ENCODE measurements at places on chromosomes 7 and 10.

GRCh38 chr10:49408519-49409306 is 12.8 kb upstream of the DRGX start:
- no peak for DNase-seq

- peak; percentile 22 for DNase-seq
These were observed 51.6 kb downstream of the SMKR1 start for GRCh38 chr7:129553899-129554461.

GRCh38 chr10:29386342-29386999 is 97.6 kb downstream of the LYZL1 start:
- no peak for DNase-seq

- DNase-seq, result no peak
These were observed 14.3 kb downstream of the MUC12 start for GRCh38 chr7:100983451-100984187.

- no peak for DNase-seq
These were observed 59.4 kb downstream of the CUZD1 start for GRCh38 chr10:122786269-122786668.

DNA sequence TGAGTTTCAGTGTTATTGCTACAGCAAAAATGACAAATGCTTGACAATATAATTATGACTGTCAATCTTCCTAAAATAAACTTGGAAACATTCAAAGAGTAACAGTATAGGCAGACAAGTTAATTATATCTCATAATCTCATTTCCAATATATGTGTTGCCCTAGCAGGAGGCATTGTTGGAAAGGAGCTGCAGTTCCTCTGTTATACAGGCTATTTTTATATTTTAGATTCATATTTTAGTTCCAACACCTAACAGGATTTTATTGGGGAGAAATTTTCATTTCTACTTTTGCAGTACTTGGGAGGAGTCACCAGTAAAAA is 19.3 kb downstream of the VOPP1 start:
- no peak for DNase-seq

GRCh38 chr7:73968487-73968886 is 59.5 kb upstream of the ELN start:
- DNase-seq, result no peak

DNA sequence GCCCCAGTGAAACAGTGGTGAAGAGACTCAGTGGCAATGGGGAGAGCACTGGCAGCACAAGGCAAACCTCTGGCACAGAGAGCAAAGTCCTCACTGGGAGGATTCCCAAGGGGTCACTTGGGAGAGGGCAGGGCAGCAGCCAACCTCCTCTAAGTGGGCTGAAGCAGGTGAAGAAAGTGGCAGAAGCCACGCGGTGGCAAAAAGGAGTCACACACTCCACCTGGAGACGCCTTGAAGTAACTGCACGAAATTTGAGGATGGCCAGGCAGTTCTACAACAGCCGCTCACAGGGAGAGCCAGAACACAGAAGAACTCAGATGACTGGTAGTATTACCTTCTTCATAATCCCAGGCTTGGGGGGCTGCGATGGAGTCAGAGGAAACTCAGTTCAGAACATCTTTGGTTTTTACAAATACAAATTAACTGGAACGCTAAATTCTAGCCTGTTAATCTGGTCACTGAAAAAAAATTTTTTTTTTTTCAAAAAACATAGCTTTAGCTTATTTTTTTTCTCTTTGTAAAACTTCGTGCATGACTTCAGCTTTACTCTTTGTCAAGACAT is 574 bp upstream of the IL6 start:
- DNase-seq, result peak; percentile 38

DNA sequence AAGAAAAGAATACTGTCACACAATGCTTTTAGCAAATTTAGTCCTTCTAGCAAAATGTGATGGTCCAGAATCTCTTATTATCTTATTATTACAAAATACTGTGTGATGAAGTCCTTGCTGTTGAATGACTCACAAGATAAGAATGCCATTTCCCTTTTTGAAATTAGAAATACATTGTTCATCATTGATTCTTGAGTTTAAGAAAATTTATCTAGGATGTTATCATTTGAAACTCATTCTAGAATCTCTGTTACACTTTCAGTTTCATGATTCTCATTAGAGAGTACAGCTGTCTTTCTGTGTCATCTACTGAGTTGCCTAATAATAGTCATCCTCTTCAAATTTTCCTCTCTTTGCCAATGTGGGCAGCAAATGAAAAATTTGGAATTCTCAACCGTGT is 9.6 kb downstream of the ZKSCAN5 start:
- DNase-seq, result no peak

DNA sequence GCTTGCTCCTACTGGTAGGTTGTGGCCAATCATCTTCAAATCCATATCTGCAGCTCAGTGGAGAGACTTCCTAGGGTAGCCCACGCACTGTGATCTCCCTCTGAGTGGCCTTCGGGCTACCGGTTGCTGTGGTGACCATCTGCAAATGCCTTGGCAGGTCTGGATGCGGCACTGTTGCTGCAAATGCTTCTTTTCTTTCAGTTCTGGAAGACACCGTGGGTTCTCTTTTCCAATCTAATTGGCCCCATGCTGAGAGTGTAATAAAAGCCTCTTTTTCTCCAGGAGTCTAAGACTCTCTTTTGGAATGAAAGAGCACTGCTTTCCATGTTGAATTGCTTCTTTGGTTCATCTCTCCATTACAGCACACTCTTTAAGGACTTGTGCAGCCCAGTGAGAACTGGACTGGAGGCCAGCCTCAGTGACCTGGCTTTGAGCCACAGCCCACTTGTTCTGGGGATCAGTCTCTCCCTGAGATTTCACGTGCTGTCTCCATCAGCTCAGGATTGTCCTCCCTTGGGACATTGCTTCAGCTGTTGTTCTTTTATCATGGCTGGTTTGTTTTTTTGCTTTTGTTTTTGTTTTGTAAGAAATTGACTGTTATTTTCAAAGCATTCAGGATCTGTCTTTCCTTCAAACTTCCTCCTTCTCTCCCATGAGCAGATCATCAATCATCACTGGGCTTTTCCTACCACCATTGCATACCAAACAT is 286.6 kb downstream of the BMPER start:
- no peak for DNase-seq

- DNase-seq, result no peak
These were observed 12.7 kb upstream of the SNX8 start for GRCh38 chr7:2326951-2327350.

GRCh38 chr7:88217675-88218428 is 2.0 kb downstream of the SRI start:
- no peak for DNase-seq

GRCh38 chr7:21149809-21150208 is 278.1 kb upstream of the SP4 start:
- no peak for DNase-seq

- no peak for DNase-seq
These were observed 18.3 kb upstream of the RALA start for GRCh38 chr7:39605087-39605486.

DNA sequence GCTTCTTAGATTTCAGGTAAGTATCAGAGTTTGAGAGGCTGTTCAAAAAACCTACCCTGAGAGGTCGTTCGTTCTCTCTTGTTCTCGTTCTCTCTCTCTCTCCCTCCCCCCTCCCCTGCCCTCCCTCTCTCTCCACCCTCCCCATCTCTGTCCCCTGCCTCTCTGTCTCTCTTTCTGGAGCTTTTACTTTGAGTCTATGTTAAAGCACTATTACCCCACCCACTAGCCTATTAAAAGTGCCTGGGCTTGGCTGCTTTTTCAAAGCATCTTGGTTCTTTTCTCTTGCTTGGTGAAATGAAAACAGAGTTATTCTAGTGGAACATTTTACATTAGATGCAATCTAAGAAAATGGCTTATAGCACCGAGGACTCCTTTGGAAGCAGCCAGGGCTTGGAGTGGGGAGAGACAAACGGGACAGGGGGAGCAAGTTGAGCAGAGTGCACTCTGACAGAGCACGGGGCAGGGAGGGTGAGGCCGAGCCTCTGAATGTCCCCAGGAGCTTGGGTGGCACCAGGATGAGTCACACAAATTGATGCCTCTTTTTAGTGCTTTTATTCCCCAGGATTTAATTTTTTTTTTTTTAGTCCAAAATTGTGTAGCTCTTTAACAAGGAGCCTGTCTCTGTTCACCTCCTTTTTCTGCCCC is 134.3 kb downstream of the CFAP58 start:
- no peak for DNase-seq

DNA sequence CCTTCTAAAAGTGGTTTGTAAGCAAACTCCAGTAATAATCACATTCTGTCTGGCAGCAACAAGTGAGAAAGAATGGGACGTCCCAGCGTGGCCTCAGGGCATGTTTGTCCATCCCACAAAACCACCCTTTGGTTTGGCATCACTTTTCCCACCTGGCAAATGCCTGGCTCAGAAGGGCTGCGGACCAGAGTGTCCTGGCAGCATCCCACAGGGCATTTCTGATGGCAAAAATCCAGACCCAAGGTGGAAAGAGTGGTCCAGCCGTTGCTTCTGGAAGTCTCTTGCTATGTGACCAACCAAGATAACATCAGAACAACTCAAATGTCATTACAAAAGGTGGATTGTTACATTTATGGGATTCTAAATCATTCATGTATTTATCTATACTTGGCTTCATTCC is 174.4 kb downstream of the CREB5 start:
- DNase-seq, result no peak

- DNase-seq, result no peak
These were observed 9.8 kb upstream of the PLAC9 start for GRCh38 chr10:80122746-80123145.

GRCh38 chr7:7157177-7157886 is 25.0 kb upstream of the C1GALT1 start:
- DNase-seq, result peak; percentile 2

- DNase-seq, result no peak
These were observed 3.4 kb downstream of the BAG3 start for GRCh38 chr10:119654540-119654939.

- no peak for DNase-seq
These were observed 18.9 kb upstream of the RAMP3 start for GRCh38 chr7:45138433-45139267.

GRCh38 chr7:150756858-150757257 is 19.6 kb downstream of the GIMAP5 start:
- no peak for DNase-seq

DNA sequence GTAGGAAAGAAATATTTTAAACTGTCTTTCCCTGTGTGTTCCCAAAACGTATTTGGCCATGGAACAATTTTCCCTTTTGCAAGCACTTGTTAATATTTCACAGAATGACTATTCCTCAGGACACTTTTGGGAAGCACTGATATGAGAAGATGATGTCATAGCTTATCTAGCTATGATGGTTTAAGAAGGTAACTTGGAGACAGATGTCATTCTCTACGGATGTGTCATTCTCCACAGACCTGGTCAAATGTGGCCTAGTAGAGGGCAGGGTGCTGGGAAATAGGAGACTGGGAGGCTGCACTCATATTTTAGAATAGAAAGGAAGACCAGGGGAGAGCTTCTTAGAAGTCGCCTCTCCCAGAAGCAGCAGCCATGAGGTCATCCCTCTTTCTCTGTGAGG is 220.7 kb upstream of the GLI3 start:
- no peak for DNase-seq

GRCh38 chr7:2661602-2662272 is 26.3 kb upstream of the AMZ1 start:
- no peak for DNase-seq

GRCh38 chr10:4121502-4122380 is 336.7 kb upstream of the KLF6 start:
- DNase-seq, result no peak

DNA sequence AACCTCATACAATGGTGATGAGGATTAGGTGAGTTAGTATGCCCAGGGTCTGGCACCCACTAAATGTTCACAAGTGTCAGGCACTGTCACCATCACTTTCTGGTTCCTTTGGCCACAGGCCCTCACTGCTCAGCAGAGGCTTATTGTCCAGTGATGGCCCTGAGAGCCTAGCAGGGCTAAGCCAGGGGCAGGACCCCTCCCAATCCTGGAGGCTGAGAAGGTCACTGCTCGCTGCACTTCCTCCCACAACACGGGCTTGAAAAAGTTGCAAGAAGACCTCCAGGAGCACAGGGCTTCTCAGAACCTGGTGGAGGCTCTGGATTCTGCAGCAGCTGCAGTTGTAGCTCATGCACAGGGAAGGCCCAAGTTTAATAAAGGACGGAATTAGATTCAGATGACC is 48.1 kb downstream of the DRGX start:
- no peak for DNase-seq

DNA sequence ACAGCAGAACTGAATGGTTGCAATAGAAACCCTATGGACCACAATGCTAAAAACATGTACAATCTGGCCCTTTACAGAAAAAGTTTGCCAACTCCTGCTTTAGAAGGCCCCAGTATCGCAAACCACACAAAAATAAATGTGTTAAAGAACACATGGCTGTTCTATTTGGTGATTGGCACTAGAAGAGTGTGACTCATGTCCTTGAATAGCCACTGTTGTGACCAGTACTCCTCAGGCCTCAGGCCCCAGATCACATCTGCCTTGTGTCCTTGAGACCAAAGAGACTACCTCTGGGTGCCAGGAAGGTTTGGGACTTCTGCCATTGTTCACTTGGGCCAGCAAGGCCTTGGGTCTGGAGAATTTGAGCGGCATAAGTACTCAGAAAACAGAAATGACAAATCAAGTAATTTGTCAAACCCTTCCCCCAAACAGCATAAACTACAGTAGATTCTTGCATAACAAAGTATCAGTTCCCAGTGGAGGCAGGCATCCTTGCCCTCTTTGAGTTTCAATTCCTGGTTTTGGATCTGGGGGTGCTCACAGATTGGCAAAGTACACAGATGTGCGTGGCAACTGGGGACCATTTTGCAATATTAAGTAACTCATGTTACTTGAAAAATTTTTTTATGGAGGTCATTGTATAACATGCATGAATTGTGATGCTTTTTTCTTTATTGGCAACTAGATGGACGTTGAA is 50.2 kb downstream of the MTURN start:
- DNase-seq, result no peak

DNA sequence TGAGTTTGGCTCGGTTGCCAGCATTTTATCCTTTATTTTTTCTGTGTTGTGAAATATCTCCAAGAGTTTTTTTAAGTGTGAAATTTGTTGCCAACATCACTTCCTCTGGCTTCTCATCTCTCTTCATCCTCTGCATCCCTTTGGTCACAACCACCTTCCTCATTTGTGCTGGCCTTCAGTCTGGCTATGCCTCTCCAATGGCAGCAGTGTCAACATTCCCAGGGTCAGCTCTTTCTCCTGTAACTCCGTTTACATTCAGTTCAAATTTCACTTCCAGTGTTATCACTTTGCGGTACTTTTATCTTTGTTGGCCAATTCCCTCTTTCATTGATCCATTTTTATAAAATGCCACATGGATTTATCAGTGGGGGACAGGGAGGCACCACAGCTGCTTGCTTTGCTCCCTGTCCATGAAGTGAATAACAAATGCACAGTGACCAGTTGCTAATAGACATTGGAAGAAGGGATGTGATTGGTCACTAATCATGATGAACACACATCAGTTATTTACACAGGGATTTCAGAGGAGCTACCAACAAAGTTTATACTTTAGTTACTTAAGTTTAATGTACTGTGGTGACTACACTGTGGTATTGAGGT is 311.4 kb upstream of the LRGUK start:
- no peak for DNase-seq

GRCh38 chr10:100021322-100021721 is 11.6 kb upstream of the DNMBP start:
- no peak for DNase-seq

Measured in stimulated activated CD4-positive, alpha-beta T cell treated with anti-CD3 and anti-CD28 coated beads, Interleukin-12 subunit alpha, Interleukin-12 subunit beta, amount 100 ng/mL, for 24 hours (primary cell).